H4 (cell line): ENCODE measurements at places on chromosomes 5 and 9. TPM values are rescaled to one million over a fixed set of nuclear protein-coding genes. Genes with fewer than 3 reads are reported as not detected.
A peak's percentile ranks its signal among the peaks of the same experiment; 100 is the strongest.

DNA sequence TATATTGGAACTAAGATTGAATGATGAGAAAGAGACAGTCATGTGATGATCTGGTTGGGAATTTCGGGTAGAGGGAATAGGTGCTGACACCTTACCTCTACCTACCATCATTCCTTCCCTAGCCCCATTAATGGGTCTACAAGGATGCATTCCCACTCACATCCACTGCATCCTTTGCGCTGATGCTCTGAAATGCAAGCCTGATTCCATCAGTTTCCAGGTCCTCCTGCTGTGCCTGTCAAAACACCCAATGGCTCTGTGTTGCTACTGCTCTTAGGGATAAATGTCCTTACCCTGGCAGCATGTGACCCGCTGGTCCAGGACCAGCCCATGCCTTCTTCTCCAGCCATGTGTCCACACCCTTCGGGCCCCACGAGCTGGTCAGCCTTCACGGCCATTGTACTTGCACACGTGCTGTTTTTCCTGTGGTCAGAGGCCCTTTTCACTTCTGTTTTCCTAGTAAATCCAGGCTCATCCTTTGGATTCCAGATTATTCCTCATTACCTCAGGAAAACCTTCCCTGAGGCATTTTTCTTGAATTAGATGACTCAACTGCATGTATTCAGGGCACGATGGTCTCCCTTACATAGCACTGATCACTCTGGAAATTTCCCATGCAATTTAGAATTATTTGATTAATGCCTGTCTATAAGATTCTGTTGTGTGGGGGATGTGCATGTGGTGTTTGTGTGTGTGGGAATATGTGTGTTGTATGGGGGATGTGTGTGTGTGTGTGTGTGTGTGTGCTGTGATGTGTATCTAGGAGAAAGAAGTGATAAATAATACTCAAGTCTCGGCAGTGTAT, 185.0 kb downstream of the DIRAS2 start:
- DNase-seq, result no peak

DNA sequence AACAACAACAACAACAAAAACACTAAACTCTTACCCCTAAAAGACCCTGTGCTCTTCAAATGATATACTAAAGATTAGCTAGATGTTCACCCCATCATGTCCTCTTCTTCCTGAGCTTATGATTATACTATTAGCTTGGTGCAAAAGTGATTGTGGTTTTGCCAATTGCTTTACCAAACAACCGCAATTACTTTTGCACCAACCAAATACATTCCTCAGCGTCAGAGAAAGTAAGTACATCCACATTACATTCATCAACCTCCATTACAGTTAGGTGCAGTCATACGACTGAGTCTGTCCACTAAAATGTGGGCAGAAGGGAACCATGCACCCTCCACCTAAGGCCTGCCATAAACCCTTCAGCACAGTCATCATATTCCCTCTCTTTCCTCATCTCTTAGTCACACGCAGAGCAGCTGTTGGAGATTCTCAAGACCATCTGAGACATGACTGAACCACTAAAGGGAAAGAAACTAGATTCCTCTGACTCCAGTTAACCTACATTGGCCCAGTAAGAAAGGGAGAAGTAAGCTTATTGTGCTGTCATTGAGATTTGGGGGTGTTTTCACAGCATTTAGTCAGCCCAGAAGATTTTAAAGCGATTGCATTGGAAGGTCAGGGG, 181.6 kb upstream of the TLE4 start:
- peak; percentile 12 for DNase-seq

DNA sequence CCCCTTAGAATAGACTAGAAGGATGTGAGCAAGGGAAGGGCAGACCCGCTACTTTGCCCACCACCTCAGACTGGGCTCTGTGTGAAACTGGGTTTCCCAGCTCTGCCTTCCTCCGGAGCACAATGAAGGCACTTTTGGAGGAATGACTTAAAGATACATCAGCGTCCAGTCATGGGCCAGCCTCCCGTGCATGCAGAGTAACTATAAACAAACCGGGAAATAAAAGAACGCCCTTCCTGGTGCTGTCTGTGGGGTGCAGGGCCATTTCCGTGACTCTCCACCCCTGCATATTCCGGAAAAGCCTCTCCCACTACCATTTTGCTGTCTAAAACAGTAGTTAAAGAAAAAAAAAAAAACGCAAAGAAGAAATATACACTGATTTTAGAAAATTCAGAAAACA, 165.9 kb upstream of the IRX4 start:
- DNase-seq, result peak; percentile 28

The TAL2 gene
- 0.15 TPM in 1 of 2 replicates, not detected in the other for total RNA-seq

The OTP gene
- total RNA-seq, result not detected in 2 replicates

The SUSD3 gene
- not detected in 2 replicates for total RNA-seq

GRCh38 chr5:126122942-126123341, 300.3 kb upstream of the GRAMD2B start:
- no peak for DNase-seq

GRCh38 chr5:80238778-80239679, 16.8 kb downstream of the SERINC5 start:
- DNase-seq, result peak; percentile 73

The PCDHB6 gene
- 3.6 and 4.1 TPM in 2 replicates for total RNA-seq

DNA sequence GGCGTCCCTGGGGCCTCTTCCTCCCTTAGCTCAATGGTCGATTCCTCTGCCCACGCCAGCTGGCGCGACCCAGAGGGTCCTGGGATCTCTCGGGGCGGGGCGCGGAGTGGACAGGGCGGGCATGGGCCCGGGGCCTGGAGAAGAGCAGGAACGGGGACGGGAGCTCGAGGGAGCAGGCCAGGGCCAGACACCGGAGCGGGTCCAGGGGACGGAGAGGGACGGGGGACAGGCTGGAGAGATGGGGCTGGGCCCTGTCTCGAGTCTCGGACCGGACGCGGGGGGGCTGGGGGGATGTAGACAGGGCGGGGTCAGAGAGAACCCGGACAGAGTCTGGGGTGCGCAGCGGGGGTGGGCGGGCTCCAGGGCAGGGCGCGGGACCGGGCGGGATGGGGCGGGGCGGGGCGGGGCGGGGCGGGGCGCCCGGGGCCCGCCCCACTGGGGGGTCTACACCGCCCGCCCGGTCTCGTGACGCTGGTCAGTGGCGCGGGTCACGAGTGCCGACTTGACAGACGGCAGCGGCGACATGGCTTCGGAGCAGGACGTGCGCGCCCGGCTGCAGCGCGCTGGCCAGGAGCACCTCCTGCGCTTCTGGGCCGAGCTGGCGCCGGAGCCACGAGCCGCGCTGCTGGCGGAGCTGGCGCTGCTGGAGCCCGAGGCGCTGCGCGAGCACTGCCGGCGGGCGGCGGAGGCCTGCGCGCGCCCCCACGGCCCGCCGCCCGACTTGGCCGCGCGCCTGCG, at the start of gene UAP1L1:
Gene UAP1L1, plus strand, starts transcription at position 508 of the 738 bp plus-strand sequence. Its CDS starts 16 bp downstream, at position 524.
- peak; percentile 45 for DNase-seq

DNA sequence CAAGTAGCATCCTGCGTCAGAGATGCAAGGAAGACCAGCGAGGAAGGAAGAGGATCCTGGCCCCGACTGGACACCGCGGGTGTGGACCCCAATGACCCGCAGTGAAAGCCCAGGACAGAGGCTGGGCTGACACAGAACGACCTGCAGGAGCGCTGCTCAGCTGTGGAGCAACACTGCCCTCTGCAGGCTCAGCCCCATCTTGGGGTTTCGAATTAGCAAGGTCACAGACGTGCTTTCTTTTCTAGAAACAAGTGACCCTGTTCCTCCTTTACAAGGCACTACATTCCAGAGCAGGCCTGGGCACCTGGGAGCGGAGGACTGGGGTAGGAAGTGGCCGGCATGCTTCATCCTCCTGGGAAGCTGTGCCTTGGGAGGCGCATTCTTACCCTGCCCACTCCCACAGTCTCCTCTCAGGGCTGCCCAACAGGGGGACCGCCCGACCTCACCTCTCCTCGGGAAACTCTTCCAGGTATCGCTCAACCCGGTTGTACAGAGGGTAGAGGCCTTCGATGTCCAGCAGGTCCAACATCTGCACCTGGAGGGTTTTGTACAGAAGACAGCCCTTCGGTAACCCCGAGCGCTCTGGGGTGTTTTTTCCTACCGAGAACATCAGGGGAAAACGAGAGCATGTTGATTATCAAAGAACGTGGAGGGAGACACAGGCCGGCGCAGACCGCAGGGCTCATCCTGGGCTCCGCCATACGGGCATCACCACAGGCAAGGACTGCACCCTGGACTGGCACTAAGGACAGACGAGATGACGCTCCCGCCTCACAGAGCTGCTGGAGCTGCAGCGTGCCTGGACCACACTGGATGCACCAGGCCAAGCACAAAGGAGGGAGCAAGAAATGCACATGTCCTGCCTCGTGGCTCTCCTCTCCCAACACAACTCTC, 35.0 kb downstream of the IPPK start:
- peak; percentile 67 for DNase-seq

- DNase-seq, result no peak
Observed at GRCh38 chr5:1268056-1268455, 26.8 kb downstream of the TERT start.

- DNase-seq, result no peak
Observed at GRCh38 chr5:180367991-180368390, 14.9 kb upstream of the GFPT2 start.

GRCh38 chr5:56409331-56410190, 176.4 kb upstream of the ANKRD55 start:
- peak; percentile 79 for DNase-seq

The DPYSL3 gene
- total RNA-seq, result 65.2 and 83.9 TPM in 2 replicates

The CCNJL gene
- 6.6 and 7.4 TPM in 2 replicates for total RNA-seq

DNA sequence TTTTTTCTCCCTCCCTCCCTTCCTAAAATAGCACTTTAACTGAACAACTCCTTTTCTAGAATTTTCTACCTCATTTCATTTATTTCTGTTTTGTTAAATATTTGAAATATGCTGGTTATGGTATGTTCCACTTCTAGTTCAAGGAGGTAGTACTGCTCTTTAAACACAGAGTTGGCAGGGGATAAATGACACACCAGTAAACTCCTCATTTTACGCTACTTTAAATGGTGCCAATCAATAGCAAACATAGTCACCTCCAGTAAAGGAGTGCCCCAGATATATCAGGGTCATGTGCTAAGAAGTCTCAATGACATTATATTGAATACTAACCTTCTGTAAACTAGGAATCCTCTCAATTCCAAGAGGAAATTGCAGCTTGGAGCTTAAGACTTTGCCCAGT, 56.9 kb downstream of the MYO10 start:
- DNase-seq, result no peak

The PGGT1B gene
- 10.8 and 13.6 TPM in 2 replicates for total RNA-seq

DNA sequence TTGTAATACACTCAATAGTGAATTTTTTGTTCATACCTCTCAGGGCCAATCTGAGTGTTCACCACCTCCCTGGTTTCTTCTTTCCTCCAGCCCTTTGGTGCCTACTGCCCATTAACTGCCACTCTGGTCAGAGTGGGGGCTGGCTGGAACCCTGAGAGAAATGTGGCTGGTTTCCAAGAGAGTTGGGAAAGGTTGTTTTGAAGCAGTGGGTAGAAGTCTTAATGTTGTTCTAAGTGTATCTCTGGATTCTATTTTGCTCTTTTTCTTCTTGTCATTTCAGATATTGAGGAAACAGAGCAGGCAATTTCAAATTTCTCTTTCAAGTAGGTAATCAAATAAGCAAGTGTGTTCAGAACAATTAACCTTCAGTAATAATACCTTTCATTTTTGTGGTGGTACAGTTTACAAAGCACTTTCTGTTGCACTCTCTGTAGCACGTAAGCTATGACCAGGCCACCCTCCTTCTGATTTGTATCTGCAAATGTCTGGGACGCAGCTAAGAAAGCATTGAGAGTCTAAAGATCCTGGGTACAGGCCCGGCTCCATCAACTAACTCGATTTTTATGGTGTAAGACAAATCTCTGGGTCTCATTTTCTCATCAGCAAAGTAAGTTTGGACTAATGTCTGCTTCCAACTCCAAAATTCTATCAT, 8.4 kb downstream of the SLC1A3 start:
- DNase-seq, result no peak

DNA sequence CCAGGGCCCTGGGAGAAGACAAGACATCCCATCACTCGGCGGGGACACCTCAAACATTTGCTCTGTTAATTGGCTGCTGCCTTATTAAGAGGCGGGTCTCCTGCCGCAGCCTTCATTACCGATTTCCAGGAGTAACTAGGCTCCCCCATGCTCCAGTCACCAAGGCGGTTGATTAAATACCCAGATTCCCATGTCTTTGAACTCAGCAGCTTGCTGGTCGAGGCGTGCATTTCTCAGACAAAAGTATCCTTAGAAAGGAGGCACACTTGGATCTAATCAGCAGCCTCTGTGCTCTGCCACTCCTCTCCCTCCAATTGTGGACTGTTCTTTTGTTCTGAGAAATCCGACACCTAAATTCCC, 228.8 kb downstream of the FSTL4 start:
- no peak for DNase-seq

GRCh38 chr9:125752070-125752628, 5.0 kb downstream of the PBX3 start:
- DNase-seq, result no peak

The KCNMB1 gene
- not detected in 2 replicates for total RNA-seq

GRCh38 chr9:121698627-121699570, 47.5 kb downstream of the DAB2IP start:
- peak; percentile 63 for DNase-seq

- no peak for DNase-seq
Observed at GRCh38 chr9:95644377-95644776, 127.6 kb upstream of the PTCH1 start.

- DNase-seq, result no peak
Observed at GRCh38 chr5:135930949-135931295, 23.9 kb downstream of the LECT2 start.

DNA sequence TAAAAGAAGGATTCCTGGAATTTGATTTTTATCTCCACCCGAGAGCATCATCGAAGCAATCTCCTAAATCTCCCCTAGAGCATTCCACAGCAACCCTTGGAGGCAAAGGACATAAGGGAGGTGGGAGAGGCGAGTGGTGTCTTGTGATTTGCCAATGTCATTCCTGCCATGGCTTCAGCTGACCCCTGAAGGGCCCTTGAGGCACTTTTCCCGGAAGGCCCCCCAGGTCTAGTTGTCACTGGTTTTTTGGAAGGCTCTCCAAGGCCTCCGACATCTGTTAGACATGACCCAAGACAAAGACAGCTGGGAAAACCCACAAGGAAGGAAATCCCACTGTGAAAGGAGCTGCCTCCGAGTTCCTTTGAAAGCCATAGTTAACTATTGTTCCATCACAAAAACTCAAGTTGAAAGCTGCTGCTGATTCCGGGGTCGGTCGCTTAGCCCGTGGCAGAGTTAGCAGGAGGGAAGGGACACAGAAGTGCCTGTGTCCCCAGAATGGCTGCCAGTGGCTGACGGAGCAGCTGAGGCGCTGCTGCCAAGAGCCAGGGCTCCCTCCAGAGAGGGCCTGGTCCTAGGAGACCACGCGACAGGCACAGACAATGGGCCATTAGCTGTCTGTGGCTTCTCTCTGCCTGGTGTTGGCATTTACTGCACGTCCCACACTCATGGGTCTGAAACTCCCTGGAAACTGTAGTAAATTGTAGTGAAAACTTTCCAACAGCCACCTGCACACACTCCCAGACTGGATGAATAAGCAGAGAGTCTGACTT, 24.4 kb upstream of the TRIO start:
- DNase-seq, result no peak

DNA sequence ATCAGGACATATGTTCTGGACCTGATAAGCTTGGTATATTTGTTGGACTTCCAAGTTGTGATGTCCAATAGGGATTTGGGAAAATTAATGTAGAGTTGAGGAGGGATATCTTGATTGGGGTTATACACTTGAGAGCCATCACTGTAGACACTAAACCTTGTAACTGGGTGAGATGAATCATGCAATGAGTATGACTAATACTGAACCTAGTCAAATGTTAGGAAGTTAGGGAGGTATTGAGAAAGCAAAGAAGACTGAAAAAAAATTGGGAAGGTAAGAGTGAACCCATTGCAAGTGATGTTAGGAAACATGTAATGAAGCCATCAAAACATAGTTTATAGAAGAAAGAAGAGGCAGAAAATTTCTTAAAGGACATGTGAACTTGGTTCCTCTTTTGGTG, 668.4 kb upstream of the CDH9 start:
- no peak for DNase-seq
